ENCODE measurements at places on chromosomes 2 and 18.

- no peak for DNase-seq
Measured at GRCh38 chr2:54704238-54704637, 19.2 kb upstream of the EML6 start.

- no peak for DNase-seq
Measured at GRCh38 chr2:96249654-96250053, 16.1 kb downstream of the TMEM127 start.

DNA sequence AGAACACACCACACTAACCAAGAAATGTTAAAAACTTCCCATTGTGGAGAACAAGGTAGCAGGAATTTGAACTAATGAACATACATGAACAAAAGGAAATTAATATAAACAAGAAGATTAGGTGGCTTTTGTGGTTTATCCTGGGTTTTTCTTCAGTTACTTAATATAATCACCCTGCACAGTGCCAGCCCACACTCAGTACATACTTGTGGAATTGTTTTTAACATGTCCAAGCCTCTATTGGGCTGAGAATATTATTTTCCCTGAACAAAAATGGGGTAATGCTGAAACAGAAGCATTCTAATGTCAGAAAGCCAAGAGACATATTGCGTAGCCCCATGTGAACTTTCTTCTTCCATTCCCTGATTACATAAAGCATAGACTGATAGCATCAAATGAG lies 202.8 kb downstream of the DNER start:
- DNase-seq = no peak

- no peak for DNase-seq
Measured at GRCh38 chr2:120018549-120018948, 5.7 kb downstream of the EPB41L5 start.

DNA sequence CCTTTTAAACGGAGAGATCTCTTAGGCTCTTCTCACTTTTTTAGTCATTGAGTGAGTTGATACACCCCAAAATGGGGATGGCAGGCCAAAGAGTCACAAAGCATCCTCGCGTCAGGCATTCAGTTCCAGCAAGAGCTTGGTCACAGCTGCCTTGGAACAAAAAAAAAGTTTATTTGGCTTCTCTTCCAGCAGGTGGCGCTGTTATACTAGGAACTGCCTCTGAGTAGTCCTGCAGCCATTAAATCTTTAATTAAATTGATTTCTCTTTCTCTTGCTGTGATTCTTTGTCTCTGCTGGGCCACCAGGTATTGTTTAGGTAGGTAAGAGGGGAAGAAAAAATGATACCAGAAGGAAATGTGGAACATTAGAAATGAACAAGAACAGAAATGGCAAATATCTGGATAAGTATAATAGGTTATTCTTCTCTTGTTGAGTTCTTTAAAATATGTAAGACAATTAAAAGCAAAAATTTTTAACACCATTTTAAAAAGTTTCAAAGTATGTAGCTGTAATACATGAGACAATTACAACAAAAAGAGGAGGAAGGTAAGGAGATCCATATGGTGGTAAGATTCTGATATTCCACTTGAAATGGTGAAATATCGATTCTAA lies 175.1 kb downstream of the GALNT1 start:
- DNase-seq = peak; percentile 59

- no peak for DNase-seq
Measured at GRCh38 chr2:85414761-85415553, 3.6 kb upstream of the SH2D6 start.

DNA sequence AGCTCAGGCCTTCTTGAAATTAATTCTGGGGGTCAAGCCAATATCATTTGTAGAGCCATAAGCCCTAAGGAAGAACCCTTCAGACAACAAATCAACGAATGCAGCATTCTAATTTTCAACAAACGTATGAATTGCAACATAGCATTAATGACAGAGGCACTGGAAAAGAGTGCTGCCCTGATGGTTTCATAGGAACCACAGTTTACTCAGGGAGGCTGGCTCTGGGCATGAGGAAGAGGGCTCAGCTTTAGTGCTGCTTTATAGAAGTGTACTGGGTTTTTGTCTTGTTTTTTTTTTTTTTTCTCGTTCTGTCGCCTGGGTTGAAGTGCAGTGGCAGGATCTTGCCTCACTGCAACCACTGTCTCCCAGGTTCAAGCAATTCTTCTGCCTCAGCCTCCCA lies 36.1 kb upstream of the CAB39 start:
- DNase-seq = no peak

DNA sequence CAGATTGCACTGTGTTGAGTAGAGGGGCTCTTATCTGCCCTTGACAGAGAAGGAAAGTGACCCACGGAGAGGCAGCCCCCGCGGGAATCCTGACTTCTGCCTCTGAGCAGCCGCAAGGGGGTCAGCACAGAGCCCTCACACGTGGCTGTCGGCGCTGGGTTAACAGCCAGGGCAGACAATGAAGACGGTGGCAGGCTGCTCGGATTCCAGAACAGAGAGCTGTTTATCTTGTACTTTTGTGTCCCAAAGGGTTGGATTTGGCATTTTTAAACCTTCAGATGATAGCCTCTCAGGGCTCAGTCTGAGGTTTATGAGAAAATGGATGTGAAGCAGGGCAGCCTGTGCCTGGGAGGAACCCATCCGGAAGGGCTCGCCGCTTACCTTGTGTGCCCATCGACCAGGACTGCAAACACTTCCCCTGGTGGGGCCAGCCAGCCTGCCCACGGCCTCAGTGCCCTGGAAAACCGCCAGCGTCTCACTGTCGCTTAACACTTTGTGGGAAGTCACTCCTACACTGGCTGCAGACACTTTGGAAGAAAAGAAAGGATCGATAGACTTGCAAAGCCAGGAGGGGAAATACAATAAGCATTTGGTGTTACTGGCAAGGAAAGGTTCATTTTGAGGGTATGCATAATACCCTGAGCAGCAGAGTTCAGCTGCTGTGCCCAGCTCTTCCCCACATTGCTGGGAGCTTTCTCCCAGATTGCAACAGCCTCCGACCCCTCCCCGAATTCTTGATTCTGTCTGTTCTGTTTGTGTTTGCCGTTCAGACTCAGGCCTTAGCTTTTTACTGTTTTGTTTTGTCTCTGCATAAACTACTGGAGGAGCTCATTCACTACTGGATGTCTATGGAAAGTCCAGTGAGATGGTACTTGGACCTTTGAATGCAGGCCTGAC lies 325.3 kb upstream of the MYT1L start:
- no peak for DNase-seq

Measured in heart left ventricle (tissue), 16 donors.